Heart right ventricle (tissue), 16 donors: ENCODE measurements at places on chromosomes 7 and 10. TPM values are rescaled to one million over a fixed set of nuclear protein-coding genes. Genes with fewer than 3 reads are reported as not detected.

Gene SNX10
- polyA plus RNA-seq = 0.75 TPM

Gene IFIT1
- polyA plus RNA-seq = 20.8 TPM

Gene ADAP1
- 13.5 TPM for polyA plus RNA-seq

Gene RAB19
- not detected for polyA plus RNA-seq

Gene ZNF735
- polyA plus RNA-seq = not detected

Gene OSBPL3
- polyA plus RNA-seq = 1.2 TPM
